ENCODE measurements at places on chromosomes 12 and 14.
A peak's percentile ranks its signal among the peaks of the same experiment; 100 is the strongest.

DNA sequence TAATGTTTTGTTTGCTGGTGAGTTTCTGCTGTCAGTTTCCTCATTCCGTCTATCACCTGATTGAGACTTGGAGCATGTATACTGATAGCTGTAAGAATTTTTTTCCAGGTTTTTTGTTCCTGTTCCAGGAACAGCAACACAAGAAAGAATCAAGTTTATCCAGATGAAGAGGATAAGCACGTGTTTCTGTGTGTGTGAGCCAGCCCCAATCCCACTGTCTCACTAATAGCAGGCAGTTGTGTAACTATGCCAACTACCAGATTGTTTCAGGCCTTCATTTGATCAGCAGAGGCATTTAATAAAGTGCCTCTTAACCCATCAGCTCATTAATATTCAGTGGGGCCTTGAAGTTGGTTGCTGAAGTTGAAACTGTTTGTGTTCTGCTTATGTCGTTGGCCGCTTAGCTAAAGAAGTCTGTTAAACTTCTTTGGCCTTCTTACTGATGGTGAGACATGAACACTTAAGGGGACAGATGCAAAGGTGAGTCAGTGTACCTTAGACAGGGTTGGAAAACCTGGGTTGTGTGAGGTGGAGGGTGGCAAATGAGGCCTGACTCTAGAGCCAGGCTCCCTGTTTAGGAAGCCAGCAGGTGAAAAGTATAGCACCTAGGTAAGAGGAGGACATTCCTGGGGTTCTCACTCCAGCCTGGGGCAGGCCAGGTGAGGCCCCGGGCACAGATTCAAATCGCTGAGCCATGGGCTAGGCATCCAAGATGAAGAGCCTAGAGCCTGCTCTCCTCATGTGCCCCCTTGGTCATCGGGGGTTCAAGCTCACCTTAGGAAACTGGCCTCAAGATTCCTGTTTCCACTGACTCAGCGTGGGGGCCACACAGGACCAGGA, 3.7 kb downstream of the ANKRD13A start:
- DNase-seq: no peak

- DNase-seq: no peak
These were observed 1364.0 kb upstream of the SEL1L start for GRCh38 chr14:82897469-82898308.

- DNase-seq: no peak
These were observed 772.4 kb upstream of the FBXO33 start for GRCh38 chr14:40204441-40205175.

- no peak for DNase-seq
These were observed 2.5 kb downstream of the MYH7 start for GRCh38 chr14:23432946-23433345.

GRCh38 chr12:112179341-112179740, 54.0 kb downstream of the TRAFD1 start:
- DNase-seq: no peak

- DNase-seq: peak; percentile 52
These were observed 1.0 kb upstream of the TBK1 start for GRCh38 chr12:64450711-64451486.

GRCh38 chr14:66345986-66346385, 140.2 kb upstream of the CCDC196 start:
- DNase-seq: no peak

- no peak for DNase-seq
These were observed 100.5 kb downstream of the ALG10B start for GRCh38 chr12:38417101-38417500.

DNA sequence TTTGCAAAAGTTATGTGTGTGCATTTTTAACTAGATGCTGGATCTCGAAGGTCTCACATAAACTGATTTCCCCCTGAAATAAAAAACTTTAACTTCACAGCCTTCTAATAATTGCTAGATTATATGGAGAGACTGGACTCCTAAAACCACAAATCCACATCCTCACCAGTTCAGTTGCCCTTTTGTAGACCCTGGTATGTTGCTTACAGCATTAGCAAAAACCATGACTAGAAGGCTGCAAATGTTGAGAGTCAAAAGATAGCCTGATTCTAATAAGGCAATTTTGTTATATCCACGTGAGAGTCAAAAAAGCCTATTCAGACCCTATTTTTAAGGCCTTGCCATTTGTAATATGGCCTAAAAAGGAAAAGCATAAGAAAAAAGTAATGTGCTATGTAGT, 37.4 kb downstream of the RASSF8 start:
- DNase-seq: no peak

GRCh38 chr12:5243014-5243413, 188.9 kb upstream of the NTF3 start:
- DNase-seq: no peak

DNA sequence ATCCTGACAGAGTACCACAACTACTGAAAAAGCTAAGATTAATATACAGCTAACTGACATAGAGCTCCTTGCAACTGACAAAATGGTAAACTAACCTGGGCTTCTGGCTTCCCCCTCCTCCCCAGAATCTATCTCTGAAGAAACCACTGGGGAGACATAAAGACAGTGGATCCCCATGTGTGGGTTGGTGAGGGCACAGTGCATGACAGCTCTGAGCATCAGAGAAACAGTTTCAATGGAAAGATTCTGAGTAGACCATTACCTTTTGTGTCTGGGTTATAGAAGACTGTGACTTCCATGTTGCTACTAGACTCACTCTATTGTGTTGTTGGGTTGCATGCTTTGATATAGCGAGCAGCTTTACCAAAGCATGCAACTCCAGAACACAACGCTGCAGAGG, 247.4 kb downstream of the EFCAB11 start:
- no peak for DNase-seq

GRCh38 chr12:131536337-131536736, 174.6 kb upstream of the SFSWAP start:
- DNase-seq: no peak

- peak; percentile 39 for DNase-seq
These were observed 259.6 kb downstream of the AKAP6 start for GRCh38 chr14:32588448-32589320.

- no peak for DNase-seq
These were observed 113.4 kb upstream of the PELI2 start for GRCh38 chr14:56004786-56005185.

DNA sequence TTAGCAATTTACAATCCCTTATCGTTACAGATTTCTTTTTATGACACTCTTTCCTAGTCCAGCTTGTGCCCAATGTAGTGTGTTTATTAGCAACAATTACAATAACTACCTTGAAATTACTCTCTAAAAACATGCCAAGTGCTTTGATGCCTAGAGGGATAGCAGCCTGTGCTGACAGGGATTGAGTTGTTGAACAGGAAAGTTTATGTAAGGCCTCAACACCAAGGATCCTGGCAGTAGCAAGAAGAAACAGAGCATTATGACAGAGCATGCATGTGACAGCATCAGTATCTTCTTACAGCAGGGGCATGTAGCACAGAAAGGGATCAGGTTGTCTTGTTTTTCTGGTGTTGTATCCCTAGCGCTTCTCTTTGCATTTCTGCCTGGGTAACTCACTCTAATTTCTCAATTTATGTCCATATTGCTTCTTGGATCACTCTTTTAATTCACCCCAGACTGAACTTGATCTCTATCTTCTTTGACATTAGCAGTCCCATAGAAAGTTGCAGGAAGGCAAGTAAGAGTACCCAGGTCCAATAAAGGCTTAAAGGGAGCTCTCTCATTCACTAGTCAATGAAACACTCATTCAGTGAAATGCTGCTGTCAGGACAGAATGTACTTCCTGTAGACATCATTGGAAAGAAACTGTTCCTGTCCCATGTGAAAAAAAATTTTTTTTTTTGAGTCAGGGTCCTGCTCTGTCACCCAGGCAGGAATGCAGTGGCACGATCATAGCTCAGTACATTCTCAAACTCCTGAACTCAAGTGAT, 220.0 kb upstream of the GRIP1 start:
- no peak for DNase-seq

DNA sequence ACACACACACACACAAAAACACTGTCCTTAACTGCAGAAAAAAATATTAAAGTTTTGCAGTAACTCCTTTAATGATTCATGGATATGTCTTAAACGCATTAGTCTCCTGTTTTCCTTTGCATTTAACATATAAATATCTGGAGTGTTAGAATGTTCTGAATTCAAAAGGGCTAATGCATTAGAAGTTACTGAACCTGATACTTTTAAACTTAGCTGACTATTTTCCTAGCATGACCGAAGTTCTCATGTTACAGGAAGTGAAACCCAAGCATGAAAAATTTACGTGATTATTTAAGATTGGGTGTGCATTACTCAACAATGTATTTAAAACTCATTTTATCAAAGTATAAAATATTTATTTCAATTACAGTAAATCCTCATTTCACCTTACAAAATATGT, 791.2 kb downstream of the FLRT2 start:
- no peak for DNase-seq

DNA sequence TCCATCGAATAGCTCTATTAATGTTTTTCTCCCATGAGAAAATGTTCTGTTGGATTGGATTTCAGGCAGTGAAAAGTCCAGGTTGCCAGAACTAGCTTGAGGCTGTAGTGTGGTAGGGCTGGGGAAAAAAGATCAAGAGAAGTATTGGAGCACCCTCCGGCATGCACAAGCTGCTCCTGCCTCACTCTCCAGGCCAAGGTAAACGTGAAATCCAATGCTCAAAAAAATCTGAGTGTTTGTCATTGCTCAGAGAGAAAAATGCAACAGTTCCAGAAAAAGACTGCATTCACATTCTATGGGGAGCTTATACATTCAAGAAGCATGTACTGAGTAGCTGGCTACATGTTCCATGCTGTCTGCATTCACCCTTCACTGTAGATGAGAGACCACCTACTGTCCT, 680.9 kb upstream of the TBX3 start:
- no peak for DNase-seq

DNA sequence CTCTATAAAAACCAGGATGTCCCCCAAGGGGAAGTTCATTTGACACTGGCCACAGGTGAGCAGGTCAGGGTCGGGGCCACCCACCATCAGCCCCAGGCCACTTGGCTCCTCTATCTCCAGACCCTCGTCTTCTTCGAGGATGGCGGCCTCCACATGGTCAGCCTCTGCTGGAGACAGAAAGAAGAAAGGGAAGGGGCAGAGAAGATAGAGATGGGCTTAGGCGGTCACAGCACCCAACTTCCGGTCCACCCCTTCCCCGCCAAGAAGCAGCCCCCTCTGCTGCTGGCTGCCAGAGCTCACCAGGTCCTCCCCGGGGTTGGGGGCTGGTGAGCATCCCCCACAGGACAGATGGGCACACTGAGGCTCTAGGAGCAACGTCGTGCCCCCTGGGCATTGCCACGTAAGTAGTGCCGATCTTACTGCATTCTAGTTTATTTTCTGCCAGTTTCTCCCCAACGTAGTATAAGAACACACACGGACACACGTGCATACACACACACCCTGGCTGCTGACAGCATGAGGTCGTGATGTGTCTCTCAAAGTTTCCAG, 14.2 kb downstream of the BCL11B start:
- no peak for DNase-seq

DNA sequence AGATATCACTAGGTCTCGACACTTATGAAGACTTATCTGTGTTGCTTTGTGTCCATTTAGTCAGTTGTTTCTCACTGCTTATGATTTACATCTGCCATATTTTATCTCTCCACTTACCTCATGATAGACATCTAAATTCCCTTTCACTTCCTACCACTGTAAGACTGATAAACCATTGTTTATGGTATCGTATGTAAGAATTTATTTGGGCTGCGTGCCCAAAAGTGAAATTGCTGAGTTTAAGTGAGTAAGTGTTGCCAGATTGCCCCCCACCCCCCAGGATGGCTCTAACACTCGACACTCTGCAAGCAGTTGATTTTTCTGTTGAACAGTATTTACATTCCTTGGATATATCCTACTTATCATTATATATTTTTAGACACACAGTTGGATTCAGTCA, 69.9 kb upstream of the MON2 start:
- no peak for DNase-seq

GRCh38 chr14:20662968-20663732, 21.2 kb upstream of the RNASE4 start:
- DNase-seq: peak; percentile 54

DNA sequence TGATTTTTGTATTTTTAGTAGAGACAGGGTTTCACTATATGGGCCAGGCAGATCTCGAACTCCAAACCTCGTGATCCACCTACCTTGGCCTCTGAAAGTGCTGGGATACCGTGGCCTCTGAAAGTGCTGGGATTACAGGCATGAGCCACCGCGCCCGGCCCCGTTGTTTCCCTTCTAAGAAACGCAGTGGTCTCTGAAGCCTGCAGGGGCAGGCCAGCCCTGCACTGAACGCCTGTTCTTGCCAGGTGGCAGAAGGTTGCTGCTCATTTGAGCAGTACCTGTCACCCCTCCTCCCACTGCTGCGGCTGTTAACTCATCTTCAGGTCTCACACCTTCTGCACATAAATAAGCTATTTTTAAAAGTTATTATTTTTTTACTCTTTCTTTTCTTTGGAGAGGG, 24.3 kb downstream of the GPRC5A start:
- DNase-seq: no peak

- no peak for DNase-seq
These were observed 1.1 kb upstream of the TRAF3 start for GRCh38 chr14:102775855-102776760.

GRCh38 chr14:34650786-34651584, 21.0 kb upstream of the SNX6 start:
- DNase-seq: no peak

GRCh38 chr14:61963926-61964325, 201.7 kb downstream of the SNAPC1 start:
- no peak for DNase-seq

DNA sequence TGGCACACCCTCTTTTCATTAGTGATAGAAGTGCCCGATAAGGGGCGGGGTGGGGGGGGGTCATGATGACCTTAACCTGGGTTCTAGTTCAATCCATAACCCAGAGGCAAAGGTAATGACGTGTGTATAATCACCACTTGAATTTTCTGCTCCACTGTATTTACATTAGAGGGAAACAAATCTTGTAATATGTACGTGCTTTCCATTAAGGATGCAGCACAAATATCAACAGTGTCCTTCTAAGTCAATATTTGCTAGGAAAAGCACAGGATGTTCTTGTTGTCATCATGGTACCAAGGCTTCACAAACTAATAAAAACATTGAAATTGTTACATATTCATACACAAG, 121.2 kb upstream of the SLC38A2 start:
- no peak for DNase-seq

DNA sequence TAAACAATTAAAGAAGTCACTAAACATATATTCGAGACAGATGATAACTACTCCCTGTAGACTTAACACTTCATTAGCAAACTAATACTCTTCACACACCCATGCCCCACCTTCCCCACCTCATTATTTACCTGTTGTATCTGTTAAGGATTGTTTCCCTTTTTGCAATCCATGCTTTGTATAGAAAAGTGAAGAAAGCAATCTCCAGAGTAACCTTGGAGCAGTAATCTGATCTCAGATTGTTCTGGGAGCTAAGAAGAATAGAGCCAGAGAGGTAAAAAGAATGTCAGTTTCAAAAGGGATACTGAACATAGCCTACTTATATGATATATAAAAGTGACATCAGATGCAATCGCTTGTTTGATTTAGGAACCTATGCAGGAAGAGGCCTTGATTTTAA, 37.4 kb downstream of the PLEKHA5 start:
- DNase-seq: no peak
